Mesenteric fat pad (tissue), 1 donor: ENCODE measurements at places on chromosomes 7 and 10. TPM values are rescaled to one million over a fixed set of nuclear protein-coding genes. Genes with fewer than 3 reads are reported as not detected.

NKX2-3 gene
- 2.8 TPM for total RNA-seq

DNA sequence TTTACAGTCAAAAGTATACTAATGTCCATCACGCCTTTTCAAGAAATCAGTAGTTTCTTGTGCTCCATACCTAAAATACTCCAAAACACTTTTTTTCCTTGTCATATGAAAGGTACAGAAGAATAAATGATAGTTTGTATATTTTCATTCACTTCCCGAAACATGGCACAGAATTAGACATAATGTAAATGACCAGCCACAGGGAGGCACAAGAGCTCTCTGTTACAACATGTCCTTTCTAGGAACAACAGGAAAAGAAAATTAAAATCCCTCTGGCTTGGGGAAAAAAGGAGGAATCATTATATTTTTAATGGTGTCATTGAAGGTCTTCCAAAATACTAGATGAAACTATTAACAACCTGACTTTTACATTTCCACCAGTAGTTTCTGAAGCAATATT is 331.2 kb downstream of the ACTR3B start:
- no peak for DNase-seq

DNA sequence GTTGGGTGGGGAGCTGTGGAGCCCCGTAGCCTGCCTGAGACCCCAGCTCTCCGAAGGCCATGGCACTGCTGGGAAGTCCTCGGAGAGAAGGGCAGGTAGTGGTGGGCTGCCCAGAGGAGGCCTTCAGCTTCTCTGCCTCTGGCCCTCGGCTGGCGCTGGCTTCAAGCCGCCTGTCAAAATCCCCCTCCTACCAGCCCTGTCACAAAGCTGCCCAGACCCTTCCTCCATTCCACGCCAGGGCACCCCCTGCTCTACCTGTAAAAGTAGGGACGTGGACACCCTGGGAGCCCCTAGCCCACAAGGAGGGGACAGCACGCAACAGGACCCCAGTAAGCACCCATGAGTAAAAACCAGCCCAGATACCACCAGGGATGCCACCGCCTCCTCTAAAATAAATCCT is 31.6 kb downstream of the MAD1L1 start:
- peak; percentile 82 for DNase-seq

- no peak for DNase-seq
Observed at GRCh38 chr7:158317238-158318205, 270.1 kb downstream of the PTPRN2 start.

GRCh38 chr10:72887043-72887442 is 6.5 kb upstream of the OIT3 start:
- DNase-seq: no peak

CACNB2 gene
- total RNA-seq: 0.19 TPM

DNA sequence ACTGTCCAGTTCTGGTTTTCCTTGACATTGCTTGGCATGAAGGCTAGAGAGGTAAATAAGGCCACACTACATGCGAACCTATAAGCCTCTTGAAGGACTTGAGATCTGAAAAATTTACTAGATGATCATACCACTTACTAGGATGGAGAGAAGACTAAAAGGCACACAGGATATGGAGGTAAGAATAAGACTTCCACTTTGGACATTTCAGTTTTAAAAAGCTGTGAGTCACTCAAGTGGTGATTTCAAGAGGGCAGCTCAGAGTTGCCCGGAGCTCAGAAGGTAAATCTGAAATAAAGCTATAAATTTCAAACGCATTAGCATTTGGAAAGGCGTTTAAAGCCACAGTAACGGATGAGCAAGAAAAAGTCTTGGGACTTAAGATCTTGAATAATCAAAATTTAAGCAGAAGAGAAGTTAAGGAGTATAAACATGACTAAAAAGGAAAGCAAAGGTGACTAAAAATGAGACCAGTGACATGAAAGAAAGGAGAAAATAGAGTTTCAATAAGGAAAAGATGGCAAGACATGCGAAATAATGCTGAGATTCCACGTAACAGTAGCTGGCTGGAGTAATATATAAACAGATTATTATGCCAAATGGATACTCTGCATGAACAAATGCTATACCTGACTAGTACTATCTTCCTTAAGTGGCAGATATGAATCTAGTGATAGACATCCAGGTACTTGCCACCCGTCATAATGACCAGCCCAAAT is 68.3 kb downstream of the SNX13 start:
- no peak for DNase-seq

CCDC136 gene
- 6.8 TPM for total RNA-seq

FOXI2 gene
- total RNA-seq: not detected

DNA sequence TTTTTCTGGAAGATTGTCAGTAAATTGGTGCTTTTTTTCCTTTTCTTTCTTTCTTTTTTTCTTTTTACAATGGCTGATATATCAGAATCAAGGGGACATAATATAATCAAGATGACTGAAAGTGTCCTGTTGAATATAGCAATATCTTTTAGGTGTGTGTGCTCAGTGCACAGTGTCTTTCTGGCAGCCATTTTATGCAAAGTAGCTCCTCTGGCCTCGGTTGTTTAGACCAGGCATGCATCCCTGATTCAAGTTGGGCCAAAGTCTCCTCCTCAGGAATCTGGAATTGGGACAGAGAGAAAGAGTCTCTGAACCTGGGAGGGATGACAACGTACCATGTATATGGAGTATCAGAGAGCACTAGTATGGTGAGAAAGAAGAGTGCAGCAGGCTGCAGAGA is 49.0 kb upstream of the MTPN start:
- DNase-seq: no peak

CASP7 gene
- 37.0 TPM for total RNA-seq

- DNase-seq: no peak
Observed at GRCh38 chr7:11427686-11428273, 404.2 kb downstream of the THSD7A start.

- no peak for DNase-seq
Observed at GRCh38 chr7:19754521-19755116, 18.8 kb downstream of the TMEM196 start.

DNA sequence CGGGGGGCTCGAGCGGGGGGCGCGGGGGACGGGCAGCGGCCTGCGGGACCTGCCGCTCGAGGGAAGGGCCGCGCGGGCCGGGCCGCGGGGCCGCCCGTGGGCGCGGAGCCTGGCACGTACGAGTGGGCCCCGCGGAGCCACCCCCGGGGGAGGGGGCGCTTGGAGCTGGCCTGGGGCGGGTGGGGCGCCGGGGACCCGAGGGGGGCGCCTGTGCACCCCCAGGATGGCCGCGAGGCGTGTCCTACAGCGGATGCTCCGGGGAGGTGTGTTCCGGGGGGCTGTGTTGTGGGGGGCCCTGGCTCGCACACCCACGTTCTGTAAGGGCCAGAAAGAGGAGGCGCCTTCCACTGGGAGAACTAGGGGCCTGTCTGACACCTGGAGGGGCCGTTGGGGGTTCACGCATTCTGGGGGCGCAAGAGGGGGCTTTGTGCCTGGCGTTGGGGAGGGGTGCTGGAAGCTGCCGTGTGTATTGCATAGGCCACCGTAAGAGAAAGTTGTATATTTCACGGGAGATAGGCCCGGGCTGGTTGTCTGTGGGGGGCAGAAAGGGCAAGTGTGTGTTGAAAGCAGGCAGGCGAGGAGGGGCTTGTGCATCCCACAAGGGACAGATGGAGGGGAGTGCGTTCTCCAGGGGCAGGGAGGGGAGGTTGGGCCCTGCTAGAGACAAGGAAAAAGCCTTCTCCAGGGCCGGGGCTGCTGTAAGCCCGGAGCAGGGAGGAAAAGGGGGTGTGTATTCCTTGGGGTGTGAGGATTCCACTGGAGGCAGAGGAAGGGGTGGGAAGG is 663 bp downstream of the VPS37D start:
- no peak for DNase-seq

DYNC1I1 gene
- total RNA-seq: 4.3 TPM

GRCh38 chr7:106844279-106844997 is 20.6 kb upstream of the PIK3CG start:
- no peak for DNase-seq

NEUROG3 gene
- total RNA-seq: 0.71 TPM

DNA sequence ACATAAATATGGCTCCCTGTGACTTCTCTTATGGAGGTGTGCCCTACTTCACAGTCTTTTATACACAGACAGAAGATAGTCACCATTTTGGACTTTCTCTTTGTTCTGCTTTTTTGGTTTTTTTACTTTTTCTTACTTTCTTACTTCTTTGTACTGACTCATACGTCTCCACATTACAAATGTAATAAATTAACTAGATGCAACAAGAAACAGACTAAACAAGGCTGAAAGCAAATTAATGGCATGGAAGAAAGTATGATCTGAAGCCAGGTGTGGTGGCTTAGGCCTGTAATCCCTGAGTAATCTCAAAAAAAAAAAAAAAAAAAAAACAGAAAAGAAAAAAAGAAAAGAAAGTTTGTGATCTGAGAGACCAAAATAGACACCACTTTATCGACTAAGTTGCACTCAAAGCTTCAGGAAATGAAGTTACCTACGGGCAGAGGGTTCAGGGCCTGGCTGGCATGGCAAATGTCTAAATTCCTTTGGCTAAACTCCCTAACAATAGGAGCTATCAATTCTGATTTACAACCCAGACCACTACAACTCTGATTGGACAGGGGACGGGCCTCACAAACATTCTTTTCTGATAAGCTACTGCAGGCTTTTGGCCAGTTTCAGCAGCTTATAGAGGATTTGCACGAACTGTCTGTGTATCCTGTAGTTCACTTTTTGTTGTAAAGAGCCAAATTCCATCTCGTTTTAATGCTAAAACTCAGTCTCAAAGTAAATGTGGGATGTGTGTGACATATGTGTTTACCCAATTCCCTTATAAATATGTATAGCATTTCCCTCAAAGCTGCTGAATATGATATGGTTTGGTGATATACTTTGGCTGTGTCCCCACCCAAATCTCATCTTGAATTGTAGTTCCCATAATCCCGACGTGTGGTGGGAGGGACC is 129.1 kb downstream of the SEPTIN14 start:
- no peak for DNase-seq

GRCh38 chr10:4267086-4267773 is 482.2 kb upstream of the KLF6 start:
- no peak for DNase-seq

- no peak for DNase-seq
Observed at GRCh38 chr7:82810558-82811259, 352.0 kb downstream of the PCLO start.

VAX1 gene
- not detected for total RNA-seq

- no peak for DNase-seq
Observed at GRCh38 chr7:149776289-149776688, 2.9 kb upstream of the ZNF467 start.

DNA sequence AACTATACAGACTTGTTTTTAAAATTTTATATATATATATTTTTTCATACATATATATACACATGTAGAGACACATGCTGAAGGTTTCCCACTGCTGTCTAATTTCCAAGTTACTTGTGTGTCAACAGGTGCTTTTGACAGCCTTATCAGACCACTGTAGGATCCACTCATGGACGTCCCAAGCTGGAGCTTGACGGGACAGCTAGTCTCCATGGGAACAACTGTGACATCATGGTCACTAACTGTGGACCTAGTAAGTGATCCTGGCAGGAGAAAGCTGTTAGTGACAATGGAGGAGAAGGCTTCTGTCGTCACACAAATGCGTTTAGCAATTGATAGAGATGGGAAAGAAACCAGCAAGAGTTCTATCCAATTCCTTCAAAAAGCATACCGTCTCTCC is 60.2 kb upstream of the DDC start:
- no peak for DNase-seq

DNA sequence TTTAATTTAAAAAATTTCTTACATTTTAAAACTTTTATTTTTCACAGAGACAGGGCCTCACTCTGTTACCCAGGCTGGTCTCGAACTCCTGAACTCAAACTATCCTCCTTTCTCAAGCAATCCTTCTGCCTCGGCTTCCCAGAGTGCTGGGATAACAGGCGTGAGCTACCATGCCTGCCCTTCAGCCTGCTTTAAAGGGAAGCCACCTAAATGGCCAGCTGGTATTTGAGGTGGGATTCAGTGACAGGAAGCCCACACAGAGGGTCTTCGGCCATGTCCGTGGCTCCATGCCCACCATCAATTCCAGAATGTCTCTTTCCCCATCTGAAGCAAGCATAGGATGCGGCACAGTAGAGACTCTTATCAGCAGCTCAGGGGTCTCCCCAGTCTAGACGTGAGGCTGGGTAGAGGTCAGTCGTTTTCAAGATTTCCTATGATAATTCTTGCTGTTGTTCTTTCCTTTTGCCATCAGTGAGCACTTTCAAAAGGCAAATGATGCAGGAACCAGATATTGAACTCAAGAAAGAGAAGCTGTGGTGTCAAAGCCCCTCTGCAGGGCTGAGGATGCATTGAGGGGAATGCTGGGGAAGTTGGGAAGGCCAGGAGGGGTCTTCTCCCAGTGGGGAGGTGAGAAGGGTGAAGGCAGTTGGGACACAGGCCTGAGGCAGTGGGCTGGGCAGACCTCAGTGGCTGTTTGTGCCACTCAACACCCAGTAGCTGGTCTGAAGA is 291.5 kb upstream of the IGFBP3 start:
- no peak for DNase-seq

ACADSB gene
- total RNA-seq: 20.0 TPM

OR2A1 gene
- total RNA-seq: 0.16 TPM

DNA sequence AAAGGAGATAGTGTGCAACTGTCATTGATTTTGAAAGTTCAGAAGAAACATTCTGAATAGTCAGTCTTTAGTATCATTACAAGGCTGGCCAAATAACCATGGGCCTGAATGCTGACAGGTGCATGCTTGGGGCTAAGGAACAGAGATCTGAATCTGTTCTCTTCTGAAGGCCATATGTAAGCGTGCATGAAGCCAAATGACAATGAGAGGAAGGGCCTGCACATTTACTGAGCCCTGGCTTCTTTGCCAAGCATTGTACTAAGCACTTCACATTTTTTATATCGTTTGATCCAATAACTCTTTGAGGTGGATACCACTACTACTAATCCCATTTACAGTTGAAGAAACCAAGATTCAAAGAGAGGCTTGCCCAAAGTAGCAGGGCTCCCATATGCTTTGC is 22.5 kb upstream of the TIAL1 start:
- DNase-seq: no peak

- no peak for DNase-seq
Observed at GRCh38 chr7:142717453-142717852, 31.8 kb upstream of the PRSS1 start.

DNA sequence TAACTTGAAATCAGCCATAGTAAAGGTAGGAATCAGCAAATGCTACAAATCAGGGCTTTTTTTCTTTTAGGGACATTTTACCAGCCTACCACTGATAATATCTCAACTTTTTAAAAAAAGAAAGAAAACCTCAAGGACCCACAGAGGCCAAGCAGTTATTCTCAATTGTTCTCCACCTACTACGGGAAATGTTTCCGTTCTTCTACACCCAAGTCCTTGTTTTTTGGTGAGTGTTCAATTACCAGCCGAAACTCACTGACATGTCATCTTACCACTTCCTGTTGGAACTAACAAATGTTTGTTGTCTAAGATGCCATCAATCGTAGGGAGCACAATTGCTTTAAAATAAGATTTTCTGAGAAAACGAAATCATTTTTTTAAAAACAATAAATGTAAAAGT is 50.2 kb upstream of the CDK1 start:
- DNase-seq: no peak

DNA sequence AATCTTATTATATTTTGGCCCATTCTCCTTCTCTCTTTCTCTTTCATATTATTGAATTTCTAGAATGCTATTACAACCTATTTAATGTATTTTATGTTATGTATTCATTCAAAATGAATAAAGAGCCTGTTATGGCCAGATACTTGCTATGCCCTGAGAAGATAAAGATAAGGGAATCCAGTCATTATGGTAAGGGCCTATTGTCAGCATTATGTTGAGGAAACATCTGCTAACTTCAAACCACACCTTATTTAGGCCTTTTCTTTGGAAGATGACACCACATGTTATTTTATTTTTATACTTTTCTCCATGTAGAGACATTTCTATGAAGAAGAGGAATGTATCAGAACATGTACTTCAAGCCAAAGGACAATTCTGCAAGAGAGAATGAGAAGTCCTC is 60.5 kb upstream of the MPP7 start:
- no peak for DNase-seq

- no peak for DNase-seq
Observed at GRCh38 chr10:87678302-87678701, 18.6 kb downstream of the PAPSS2 start.
